Stimulated activated naive CD8-positive, alpha-beta T cell treated with anti-CD3 and anti-CD28 coated beads, Interleukin-15, Interleukin-2, amounts not matched to agents 100 U/mL and 50 U/mL, for 24 hours (primary cell): ENCODE measurements at places on chromosomes 6 and 20.

- DNase-seq, result no peak
These were observed 29.5 kb downstream of the ALDH8A1 start for GRCh38 chr6:134920422-134920821.

DNA sequence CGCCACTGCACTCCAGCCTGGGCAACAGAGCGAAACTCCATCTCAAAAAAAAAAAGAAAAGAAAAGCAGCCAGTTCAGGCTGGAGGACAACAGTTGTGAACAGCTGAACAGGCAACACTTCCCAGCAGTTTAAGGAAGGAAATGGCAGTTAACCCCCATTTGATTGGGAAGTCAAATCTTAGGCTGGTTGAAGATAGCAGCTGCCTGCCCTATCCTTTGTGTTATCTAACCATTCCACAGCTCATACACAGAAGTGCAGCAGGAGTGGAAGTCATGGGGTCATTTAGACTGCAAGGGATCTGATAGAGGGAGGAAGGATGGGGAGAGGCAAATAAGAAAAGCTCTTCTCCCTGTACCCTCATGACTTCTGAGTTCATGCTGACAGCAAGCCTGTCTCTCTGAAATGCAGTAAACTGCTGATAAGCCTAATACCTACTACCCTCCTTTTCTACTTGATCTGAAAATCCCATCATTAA is 35.3 kb downstream of the KCTD20 start:
- DNase-seq, result no peak

DNA sequence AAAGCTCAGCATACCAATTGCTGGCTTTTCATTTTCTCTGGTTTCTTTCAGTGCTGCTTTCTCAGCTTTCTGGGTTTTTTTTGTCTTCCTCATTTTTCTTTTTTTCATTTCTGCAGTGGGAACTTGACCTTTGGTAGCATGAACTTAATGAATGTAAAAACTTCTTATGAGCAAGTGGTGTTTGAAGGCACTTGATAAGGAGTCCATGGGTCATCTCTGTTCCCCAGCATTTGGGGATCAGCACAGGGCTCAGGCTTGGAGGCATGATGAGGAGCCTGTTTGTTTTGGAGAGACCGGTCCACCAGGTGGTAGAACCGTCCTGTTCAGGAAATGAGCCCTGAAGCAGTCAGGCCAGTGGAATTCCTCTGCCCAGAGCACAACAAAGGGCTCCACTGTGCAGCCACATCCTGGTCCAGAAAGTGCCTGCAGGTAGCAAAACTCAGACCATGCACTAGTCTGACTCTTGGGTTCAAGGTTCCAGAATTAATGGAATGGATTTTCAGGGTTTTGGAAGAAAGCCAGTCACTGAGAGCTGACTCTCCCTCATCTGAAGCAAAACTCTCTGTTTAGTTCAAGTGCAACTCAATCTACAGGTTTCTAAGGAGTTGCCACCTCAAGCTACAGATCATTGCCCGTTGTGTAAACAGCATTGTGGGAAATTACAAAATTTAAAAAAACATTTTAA is 52.3 kb upstream of the ADGRF1 start:
- DNase-seq, result no peak

DNA sequence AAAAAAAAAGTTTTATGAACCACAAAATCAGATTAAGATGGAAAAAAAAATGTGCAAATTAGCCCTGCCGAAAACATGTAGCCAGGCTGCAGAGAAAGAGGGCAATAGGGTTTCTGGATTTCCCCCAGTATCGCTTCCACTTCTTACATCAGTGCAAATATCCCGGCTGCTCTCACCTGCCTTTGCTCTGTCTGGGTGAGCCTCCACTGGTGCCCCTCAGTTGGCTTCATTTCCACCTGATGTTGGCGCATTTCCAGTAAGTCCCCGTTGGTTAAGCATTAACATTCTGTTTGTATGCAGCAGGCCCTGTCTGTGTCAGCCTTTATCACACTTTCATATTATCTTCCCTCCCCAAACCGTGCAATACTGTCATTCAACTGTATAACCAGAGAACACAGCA is 215.1 kb downstream of the CBLN4 start:
- no peak for DNase-seq

DNA sequence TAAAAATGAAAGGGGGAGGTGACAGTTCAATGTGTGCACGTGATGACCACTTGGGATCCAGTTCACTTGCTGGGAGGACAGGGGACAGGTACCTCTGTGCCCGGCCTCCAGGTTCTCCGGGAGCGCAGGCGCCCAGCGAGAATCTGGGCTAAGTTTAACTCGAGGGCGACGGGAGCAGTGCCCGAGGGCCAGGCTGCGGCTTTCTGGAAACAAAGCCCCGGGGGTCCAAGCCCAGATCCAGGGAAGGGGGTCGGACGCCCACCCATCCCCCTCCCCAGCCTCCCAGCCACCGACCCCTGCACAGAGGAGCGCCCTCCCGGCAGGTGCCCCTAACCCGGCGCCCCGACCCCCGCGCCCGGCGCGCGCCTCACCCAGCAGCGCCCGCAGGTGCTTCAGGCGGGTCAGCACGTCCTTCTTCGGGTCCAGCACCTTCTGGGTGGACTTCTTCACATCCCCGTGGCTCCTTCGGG is 405 bp downstream of the RALGAPA2 start:
- DNase-seq, result peak; percentile 20

DNA sequence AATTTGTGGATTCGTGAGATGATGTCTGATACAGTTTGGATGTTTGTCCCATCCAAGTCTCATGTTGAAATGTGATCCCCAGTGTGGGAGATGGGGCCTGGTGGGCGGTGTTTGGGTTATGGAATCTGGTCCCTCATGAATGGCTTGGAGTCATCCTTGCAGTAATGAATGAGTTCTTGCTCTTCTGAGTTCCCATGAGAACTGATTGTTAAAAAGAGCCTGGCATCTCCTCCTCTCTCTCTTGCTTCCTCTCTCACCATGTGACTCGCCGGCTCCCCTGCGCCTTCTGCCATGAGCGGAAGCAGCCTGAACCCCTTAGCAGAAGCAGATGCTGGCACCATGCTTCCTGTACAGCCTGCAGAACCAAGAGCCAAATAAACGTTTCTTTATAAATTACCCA is 30.5 kb upstream of the RPP40 start:
- DNase-seq, result no peak

DNA sequence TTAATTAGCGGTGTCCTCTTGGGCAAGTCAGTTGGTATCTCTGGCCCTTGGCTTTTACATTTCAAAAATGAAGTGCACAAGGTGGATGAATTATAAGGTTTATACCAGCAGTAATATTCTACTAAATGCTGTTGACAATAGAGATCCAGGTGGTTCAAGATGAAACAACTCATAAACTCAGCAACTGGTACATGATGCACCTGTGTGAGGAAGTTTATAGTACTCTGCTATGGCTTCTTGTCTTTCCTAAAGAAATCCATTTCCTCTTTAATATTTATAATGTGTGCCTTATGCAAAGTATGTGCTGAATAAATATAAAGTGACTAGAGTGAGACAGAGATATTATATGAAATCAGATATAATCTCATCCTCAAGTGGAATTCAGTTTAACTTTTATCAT is 48.5 kb downstream of the ADGRG6 start:
- no peak for DNase-seq

GRCh38 chr6:10610289-10610688 is 84.1 kb downstream of the C6orf52 start:
- DNase-seq, result no peak

GRCh38 chr20:39857835-39858234 is 831.2 kb downstream of the MAFB start:
- DNase-seq, result no peak

- DNase-seq, result no peak
These were observed 118.3 kb downstream of the KCNQ5 start for GRCh38 chr6:72740135-72740534.

- DNase-seq, result no peak
These were observed 1.1 kb downstream of the ITCH start for GRCh38 chr20:34364223-34364506.

- DNase-seq, result no peak
These were observed 225.9 kb downstream of the MAFB start for GRCh38 chr20:40463171-40463570.

DNA sequence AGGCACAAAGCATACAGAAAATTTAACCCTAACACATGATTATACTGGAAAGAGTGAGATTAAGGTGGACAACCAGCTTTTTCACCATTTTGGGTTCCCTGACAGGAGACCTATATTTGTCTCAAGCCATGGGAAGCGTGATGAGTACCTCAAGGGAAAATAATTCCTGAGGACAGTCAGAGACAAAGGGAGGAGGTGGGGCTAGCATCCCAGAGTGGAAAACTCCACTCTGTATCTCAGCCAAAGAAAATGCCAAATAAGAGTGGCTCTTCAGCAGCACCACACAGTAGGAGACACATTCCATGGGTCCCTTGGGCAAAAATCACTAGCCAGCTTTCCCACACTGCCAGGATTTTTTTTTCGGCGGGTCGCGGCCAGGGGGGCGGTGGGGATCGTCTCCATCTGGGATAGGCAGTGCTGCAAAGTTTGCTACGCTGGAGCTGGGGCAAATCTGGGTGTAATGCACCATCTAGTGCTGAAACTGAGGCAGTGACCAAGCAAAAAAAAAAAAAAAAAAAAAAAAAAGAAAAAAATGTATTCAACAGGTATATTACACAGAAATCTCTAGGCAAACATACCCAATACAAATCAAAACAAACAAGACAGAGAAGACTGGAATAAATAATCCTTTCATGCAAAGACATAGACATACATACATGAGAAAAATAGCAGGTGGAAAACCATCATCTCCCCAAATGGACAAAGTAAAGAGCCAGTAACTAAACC is 77.3 kb upstream of the SLC35F1 start:
- no peak for DNase-seq

GRCh38 chr6:9463311-9463710 is 951.6 kb downstream of the TFAP2A start:
- no peak for DNase-seq

DNA sequence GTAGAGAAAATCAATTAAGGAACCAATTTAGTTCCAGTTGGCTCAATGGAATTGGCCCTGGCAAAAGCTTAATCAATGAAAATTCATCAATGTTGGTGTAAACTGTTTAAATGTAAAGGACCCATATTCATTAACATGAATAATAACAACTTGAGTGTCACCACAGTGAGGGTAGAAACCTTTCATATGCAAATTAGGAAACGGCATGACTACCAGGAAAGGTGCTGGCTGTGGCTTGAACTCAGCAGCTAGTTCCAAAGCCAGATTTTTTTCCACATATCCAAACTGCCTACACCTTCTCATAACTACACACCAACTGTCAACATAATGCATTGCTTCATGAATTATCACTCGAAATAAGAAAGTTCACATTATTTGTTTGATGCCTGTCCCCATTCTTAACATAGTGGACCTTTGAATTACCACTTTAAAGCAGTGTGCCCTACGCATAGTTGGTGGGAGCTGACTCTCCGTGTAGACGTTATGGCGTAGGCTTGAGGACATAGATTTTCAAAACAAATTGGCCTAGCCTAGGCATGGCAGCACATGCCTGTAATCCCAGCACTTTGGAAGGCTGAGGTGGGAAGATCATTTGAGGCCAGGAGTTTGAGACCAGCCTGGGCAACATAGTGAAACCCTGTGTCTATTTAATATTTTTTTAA is 19.7 kb downstream of the PBOV1 start:
- no peak for DNase-seq

GRCh38 chr6:42507901-42508300 is 55.9 kb upstream of the UBR2 start:
- DNase-seq, result no peak

DNA sequence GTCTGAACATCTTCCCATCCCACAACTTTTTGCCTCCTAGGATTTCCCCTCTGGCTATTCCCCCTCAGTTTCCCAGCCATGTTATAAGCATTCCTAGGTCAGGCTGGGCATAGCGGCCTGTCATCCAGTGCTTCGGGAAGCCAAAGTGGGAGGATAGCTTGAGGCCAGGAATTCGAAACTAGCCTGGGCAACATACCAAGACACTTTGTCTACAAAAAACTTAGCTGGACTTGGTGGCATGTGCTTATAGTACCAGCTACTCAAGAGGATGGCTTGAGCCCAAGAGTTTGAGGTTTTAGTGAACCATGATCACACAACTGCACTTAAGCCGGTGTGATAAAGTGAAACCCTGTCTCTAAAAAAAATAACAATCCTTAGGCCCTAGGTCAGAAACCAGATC is 447.4 kb downstream of the KIF16B start:
- no peak for DNase-seq

DNA sequence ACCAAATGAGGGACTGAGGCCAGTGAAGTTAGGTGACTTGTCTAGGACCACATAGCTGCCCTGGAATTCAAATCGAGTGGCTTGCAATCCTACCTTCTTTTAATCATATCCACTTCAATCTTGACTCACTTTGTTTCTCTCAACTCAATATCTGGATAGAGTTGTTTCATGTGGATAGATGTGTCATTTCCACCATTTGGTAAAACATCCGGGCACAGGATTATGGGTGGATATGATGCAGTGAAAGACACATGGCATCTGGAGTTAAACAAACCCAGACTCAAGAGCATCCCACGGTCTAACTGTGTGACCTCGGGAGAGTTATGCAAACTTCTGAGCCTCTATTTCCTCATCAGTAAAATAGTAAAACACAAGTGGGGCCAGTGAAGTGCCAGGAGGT is 103.6 kb upstream of the CNKSR3 start:
- no peak for DNase-seq

- DNase-seq, result no peak
These were observed 83.6 kb upstream of the C20orf144 start for GRCh38 chr20:33578510-33578909.
